ENCODE measurements at places on chromosomes 13 and 19.

- no peak for ATAC-seq
Measured at GRCh38 chr13:62193919-62194318, 778.3 kb upstream of the PCDH20 start.

GRCh38 chr13:73103238-73103637 is 44.4 kb downstream of the KLF5 start:
- ATAC-seq = no peak

DNA sequence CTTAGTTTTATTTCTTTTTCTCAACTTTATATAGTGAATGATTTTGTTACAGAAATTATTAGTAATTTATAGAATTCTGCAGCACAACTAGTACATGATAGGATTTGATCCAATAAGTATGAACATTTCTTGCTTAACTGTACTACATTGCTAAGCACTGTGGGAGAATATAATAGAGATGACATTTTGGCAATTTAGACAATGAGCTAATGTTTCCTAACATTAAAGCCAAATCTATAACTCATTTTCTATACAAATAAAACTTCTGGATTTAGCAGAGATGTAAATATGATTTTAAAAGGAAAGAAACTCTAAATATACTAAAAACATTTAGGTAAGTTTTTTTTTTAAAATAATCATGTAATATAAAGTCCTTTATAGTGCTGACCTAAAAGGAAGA is 87.3 kb downstream of the FNDC3A start:
- no peak for ATAC-seq

DNA sequence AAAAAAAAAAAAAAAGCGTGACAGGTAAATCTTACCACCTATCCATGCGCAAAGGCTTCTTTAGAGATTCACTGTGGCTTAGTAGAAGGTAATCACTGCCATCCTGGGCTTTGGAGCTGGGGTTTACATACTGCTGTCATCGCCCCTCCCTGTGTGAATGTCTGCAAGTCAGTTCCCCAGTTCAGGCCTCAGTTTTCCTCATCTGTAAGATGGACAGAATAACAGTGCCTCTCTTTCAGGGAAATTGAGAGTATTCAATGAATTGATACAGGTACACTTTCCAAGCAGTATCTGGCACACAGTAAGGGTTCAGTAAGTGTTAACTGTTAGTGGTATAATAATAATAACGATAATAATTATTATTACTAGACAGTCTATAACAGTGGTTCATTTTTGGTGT is 2.2 kb downstream of the RELB start:
- no peak for ATAC-seq

- ATAC-seq = no peak
Measured at GRCh38 chr13:32669030-32669646, 82.9 kb downstream of the PDS5B start.

GRCh38 chr19:49710372-49710951 is 19.5 kb downstream of the CPT1C start:
- no peak for ATAC-seq

Measured in gastroesophageal sphincter (tissue), 4 donors.